Activated T-cell treated with anti-CD3 and anti-CD28 coated beads, Interleukin-2, amount 50 U/mL, for 72 hours (primary cell): ENCODE measurements at places on chromosomes 16 and 17.

DNA sequence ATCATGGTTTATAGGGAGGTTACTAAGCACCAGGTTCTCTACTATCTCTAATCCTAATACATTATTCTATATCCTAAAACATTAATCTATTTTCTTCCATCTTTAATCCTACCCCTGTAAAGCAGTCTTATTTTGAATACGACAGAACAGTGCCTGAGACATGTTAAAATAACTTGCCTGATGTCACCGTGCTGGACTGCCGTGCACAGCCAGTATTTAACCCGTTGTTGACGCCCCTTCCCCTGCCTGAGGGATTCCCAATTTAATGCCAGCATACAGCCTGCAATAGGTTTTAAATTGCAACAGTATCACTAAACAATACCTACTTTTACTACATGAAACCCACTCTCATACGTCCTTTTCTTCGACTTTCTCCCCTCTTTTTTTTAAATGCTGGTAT is 133.3 kb downstream of the PARN start:
- no peak for DNase-seq

GRCh38 chr16:57786632-57787518 is 15.4 kb downstream of the KIFC3 start:
- DNase-seq, result no peak

DNA sequence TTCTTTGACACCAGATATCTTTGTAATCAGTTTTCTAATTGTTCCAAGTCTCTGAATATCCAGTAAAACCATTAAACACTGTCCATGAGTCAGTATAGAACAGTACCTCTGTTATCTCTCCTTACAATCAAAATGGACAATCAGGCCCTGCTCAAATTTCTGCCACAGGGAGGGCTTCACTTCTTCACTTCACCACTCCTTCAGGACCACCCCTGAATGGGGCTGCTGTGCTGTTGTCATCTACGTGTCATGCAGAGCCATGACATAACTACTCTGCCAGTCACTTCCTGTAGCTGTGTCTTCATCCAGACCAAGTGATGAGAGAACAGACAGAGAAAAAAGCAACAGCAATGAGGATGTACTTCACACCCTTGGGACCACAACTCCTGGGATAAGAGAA is 116.9 kb downstream of the TANC2 start:
- DNase-seq, result no peak

- peak; percentile 18 for DNase-seq
Measured at GRCh38 chr16:27639561-27640276, 89.8 kb downstream of the KATNIP start.

GRCh38 chr17:57674894-57675293 is 70.2 kb downstream of the CCDC182 start:
- no peak for DNase-seq

DNA sequence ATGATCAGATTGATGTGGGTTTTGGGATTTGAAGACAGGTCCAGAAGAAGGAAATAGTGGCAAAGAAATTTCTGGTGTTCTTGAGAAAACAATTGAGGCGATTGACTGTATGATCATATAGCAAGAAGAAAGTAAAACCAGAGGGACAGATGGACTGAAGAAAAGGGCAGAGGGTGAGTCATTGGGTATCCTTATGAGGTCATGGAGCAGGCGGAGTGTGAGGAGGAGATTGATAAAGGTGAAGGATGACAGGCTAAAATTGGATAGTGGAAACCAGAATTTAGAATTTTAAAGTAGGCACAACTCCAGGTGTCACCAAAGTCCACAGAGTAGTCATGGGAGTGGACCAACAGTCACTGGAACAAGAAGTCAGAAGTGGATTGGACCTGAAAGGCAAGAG is 1.4 kb upstream of the KRT28 start:
- DNase-seq, result no peak

GRCh38 chr17:57756951-57757350 is 11.9 kb upstream of the CCDC182 start:
- DNase-seq, result no peak

- DNase-seq, result no peak
Measured at GRCh38 chr17:700504-701094, 14.0 kb downstream of the VPS53 start.

DNA sequence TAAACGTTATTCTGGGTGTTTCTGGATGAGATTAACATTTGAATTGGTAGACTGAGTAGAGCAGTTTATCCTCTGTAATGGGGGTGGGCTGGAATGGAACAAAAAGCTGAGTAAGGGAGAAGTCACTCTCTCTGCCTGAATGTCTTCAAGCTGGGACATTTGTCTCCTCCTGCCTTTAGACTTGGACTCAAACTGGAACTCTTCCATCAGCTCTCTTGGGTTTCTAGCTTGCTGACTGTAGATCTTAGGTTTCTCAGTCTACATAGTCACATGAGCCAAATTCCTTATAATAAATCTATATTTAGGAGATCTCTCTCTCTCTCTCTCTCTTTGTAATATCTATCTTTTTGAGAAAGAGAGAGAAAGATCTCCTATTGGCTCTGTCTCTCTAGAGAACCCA is 553.3 kb upstream of the CDH11 start:
- DNase-seq, result no peak

DNA sequence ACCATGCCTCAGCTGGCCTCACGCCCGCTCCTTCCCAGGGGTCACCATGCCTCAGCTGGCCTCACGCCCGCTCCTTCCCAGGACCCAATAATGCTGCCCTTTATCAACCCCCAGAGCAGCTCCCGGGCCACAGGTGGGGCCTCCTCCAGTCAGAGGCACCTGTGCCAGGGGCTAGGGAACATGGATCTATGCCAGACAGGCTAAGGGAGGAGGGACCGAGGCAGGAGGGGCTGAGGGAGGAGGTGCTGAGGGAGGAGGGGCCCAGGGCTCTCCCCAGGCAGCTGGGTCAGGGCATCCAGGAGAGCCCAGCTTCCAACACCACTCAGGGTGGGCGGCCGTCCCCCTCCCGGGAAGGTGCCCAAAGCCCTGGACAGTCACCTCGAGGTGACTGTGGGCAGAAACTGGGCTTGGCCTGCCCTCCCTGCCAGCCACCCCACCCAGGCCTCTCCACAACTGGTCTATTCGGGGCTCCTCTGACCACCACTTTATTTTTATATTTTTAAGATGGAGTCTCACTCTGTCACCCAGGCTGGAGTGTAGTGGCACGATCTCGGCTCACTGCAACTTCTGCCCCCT is 19.4 kb downstream of the UTS2R start:
- DNase-seq, result no peak

GRCh38 chr17:79874329-79874981 is 35.2 kb upstream of the CBX4 start:
- peak; percentile 12 for DNase-seq

- peak; percentile 80 for DNase-seq
Measured at GRCh38 chr16:85029408-85029784, 1.8 kb downstream of the KIAA0513 start.

DNA sequence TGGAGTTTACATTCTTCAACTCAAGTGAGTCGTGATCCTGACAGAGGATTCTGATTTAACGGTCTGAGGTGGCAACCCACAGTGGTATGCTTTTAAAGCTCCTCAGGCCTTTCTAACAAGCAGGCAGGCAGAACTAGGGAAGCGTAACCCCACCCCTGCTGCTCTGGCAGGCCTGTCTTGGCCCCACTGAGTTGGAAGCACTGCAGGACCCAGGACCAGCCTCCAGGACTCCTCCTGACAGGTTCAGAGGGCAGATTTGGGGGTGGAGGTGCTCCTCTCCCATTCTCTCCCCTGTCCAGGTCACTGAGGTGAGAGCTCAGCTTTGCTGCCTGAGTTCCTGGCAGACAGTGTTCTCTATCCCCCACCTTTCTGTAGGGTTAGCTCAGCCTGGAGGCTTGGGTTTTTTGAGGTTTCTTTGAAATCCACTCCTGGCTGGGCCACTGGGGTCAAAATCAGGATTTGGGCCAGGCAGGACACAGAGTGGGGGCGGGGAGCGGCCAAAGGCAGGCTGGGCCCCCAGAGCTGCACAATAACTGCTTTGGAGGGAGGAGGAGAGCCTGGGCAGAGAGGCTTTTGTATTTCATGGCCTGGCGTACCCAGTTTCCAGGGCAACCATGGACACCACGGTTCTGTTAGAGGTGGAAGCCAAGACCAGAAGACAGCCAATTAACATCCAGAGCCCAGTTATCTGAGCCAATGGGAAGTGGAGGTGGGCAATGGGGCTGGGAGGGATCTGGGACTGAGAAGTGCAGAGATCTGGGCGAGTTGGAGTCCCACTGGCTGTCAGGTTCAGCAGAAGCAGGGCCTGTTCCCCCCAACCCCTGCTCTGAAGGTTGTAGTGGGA is 9.5 kb downstream of the MRPL27 start:
- no peak for DNase-seq

DNA sequence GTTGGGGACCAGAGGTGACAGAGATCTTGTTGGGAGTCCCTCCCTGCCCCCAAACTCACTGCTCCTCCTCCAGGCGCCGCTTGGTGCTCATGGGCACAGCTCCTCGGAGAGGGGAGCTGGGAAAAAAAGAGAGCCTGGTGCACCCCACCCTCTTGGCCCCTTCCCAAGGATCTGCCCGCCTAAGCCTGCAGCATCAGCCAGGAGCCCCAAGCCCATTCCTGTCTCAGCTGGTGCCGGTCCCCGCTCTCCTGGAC is 400 bp downstream of the HCFC1R1 start:
- DNase-seq, result peak; percentile 40

DNA sequence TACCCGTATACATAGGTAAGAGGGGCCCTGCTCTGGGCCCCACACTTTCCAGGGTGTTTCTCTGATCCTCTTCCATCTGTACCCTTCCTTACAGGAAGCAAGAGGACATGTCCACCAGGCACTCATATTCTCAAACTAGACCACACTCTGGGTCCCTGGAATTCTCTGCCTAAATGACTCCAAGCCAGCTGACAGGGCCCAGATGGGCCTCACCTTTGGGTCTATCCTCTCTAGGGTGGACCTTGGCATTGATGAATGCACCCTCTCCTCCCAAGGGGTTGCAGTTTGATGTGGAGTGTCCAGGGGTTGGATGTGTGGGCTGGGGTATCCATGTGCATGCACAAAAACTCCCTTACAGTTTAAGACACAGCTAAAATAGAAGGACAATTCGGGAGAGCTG is 95.8 kb downstream of the ASIC2 start:
- DNase-seq, result no peak

DNA sequence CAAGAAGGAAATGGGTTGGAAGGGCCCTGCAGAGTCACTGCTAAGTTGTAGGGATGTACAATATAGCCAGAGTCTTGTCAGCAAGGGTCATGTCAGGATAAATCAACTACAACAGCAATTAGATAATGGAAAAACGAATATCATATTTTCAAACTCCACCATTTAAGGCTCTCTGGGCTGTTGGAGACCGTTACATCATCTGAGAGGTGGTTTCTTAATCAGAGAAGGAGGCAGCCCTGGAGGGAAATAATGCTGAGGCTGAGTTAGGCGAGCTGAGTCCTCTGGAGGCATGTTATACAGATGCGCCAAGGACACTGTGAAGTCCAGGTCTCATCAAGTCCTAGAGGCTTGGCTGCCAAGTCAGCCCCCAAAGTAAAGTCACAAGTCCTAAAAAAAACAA is 30.3 kb downstream of the LYRM9 start:
- DNase-seq, result no peak

- no peak for DNase-seq
Measured at GRCh38 chr16:12614662-12615278, 188.9 kb downstream of the CPPED1 start.

GRCh38 chr17:13952009-13952750 is 117.1 kb upstream of the COX10 start:
- DNase-seq, result no peak

- no peak for DNase-seq
Measured at GRCh38 chr17:58006560-58006923, 504 bp downstream of the SRSF1 start.

DNA sequence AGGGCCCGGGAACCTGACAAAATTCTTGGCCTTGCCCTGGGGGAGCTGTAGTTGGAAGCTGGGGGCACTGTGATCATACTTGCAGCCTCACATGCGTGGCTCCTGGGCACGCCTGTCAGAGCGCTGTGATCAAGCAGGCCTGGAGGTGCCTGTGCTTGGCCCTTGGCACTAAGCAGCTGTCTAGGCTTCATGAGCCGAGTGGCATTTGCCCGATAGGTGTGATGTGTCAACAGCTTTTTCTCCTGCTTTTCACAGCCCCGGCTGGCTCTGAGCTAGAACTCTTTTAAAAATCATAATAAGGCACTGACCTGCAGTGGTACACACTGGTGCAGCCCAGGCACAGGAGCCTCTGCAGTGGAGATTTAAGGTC is 113.8 kb downstream of the SOCS1 start:
- DNase-seq, result no peak

- no peak for DNase-seq
Measured at GRCh38 chr16:79772048-79772447, 171.5 kb upstream of the MAF start.

DNA sequence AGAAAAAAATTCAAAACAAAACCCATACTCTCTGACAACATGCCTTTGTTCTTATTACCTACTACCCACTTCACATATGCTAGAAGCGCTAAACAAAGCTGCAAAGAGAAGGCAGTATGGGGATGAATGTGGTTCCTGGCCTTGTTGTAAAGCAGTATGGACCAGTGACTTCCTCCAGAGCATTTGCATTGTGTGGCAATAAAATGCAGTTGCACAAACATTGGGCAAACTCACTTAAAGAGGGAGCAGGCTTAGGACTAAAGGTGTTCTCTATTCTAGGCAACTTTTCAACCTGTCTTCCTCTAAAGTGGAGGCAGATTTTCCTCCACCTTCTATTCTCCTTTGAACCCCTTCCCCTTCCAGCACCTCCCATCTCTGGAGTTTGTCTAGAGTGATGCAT is 17.1 kb downstream of the TMIGD1 start:
- DNase-seq, result no peak

DNA sequence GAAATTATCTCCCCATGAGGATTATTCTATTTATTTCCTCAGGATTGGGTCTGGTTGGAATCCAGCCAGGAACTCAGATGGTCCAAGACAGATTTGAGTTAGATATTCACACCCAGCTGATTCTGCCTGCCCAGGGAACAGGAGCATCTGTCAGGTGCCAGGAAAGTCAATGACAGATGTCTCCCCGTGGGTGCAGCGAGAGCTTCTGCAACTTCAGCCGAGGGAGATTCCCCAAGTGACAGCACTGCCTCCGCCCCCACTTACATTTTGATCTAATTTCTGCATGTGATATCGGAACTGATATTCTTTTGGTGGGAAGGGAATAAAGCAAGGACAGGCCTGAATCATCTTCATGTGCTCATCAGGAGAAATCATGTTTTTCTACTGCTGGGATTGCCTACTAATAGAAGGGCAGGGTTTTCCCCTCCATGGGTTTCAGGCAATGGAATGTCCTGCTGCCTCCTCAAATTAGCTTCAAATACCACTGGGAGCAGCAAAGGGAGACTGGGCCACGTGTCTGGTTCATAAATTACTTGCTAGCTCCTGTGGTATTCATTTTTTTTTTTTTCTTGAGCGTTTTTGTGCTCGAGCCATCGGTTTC is 15.7 kb upstream of the DHX8 start:
- DNase-seq, result no peak

DNA sequence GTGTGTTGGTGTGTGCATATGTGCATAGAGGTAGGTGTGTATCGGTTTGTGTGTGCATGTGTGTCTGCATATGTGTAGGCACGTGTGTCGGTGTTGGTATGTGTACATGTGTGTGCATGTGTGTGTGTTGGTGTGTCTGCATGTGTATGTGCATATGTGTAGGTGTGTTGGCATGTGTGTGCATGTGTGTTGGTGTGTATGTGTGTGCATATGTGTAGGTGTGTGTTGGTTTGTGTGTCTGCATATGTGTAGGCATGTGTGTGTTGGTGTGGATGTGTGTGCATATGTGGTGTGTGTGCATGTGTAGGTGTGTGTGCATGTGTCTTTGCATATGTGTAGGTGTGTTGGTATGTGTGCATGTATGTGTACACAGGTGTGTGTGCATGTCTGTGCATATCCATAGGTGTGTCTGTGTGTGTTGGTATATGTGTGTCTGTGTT is 3.9 kb upstream of the AATK start:
- no peak for DNase-seq
